ENCODE measurements at places on chromosomes 1 and 21. TPM values are rescaled to one million over a fixed set of nuclear protein-coding genes. Genes with fewer than 3 reads are reported as not detected.

HAO2 gene
- total RNA-seq, result not detected

C1orf116 gene
- 1.4 TPM for total RNA-seq

PKLR gene
- not detected for total RNA-seq

SERPINC1 gene
- not detected for total RNA-seq

MYBPH gene
- total RNA-seq, result 0.38 TPM

FCGR3A gene
- not detected for total RNA-seq

GJA8 gene
- not detected for total RNA-seq

PLEKHG5 gene
- total RNA-seq, result 8.6 TPM

OR6N1 gene
- total RNA-seq, result not detected

OPRD1 gene
- total RNA-seq, result not detected

TIE1 gene
- total RNA-seq, result 3.2 TPM

ALDH4A1 gene
- 10.1 TPM for total RNA-seq

SLC35F3 gene
- total RNA-seq, result not detected

F5 gene
- not detected for total RNA-seq

ST6GALNAC5 gene
- 0.60 TPM for total RNA-seq

ETV3L gene
- total RNA-seq, result not detected

OR2L2 gene
- not detected for total RNA-seq

CD1D gene
- 4.4 TPM for total RNA-seq

PLA2G2C gene
- total RNA-seq, result not detected

SLC1A7 gene
- total RNA-seq, result not detected

HFM1 gene
- not detected for total RNA-seq

DIO1 gene
- total RNA-seq, result not detected

CRNN gene
- total RNA-seq, result not detected

C1orf87 gene
- not detected for total RNA-seq

PTPRC gene
- 3.1 TPM for total RNA-seq

FCMR gene
- 3.6 TPM for total RNA-seq

AKR7A2 gene
- total RNA-seq, result 96.0 TPM

GJB4 gene
- total RNA-seq, result not detected

MTARC2 gene
- total RNA-seq, result 0.55 TPM

KLHL21 gene
- 18.2 TPM for total RNA-seq

RBP7 gene
- not detected for total RNA-seq

C2CD2 gene
- 19.7 TPM for total RNA-seq

RHOU gene
- 2.6 TPM for total RNA-seq

PROK1 gene
- total RNA-seq, result not detected

RXRG gene
- total RNA-seq, result not detected

PRPF38B gene
- 13.7 TPM for total RNA-seq

OR14K1 gene
- not detected for total RNA-seq

HORMAD1 gene
- not detected for total RNA-seq

CYP4X1 gene
- total RNA-seq, result 0.29 TPM

ANKRD45 gene
- total RNA-seq, result 0.96 TPM

SRM gene
- 28.4 TPM for total RNA-seq

ADGRL4 gene
- total RNA-seq, result not detected

KRTAP10-9 gene
- not detected for total RNA-seq

CDCA8 gene
- 22.5 TPM for total RNA-seq

RRP1B gene
- total RNA-seq, result 61.0 TPM

MARK1 gene
- total RNA-seq, result 0.34 TPM

PDC gene
- total RNA-seq, result not detected

RAB25 gene
- total RNA-seq, result not detected

MEX3A gene
- 11.2 TPM for total RNA-seq

PDZK1IP1 gene
- 0.79 TPM for total RNA-seq

KIRREL1 gene
- 179 TPM for total RNA-seq

SPRR2G gene
- not detected for total RNA-seq

SHISA4 gene
- total RNA-seq, result 53.5 TPM

C1orf21 gene
- total RNA-seq, result 26.1 TPM

BSND gene
- total RNA-seq, result not detected

AK5 gene
- 9.0 TPM for total RNA-seq

LRRC3 gene
- total RNA-seq, result 0.50 TPM

All from A172 (cell line).